ENCODE measurements at places on chromosomes 3 and 15. TPM values are rescaled to one million over a fixed set of nuclear protein-coding genes. Genes with fewer than 3 reads are reported as not detected.

Gene SLC9C1
- total RNA-seq: not detected

Gene DPH6
- total RNA-seq: 22.9 TPM

Gene OCA2
- not detected for total RNA-seq

Gene KNG1
- not detected for total RNA-seq

Gene RAB7A
- 57.2 TPM for total RNA-seq

Gene CPLX3
- under 0.01 TPM for total RNA-seq

Gene PPP2R3A
- 9.6 TPM for total RNA-seq

Gene MRAS
- 29.1 TPM for total RNA-seq

Gene ANKRD63
- not detected for total RNA-seq

Gene MOBP
- total RNA-seq: not detected

Gene MESP1
- total RNA-seq: 0.17 TPM

Gene EBLN2
- 3.3 TPM for total RNA-seq

Gene FSD2
- total RNA-seq: not detected

Gene LINS1
- total RNA-seq: 6.3 TPM

Gene SPATA12
- total RNA-seq: not detected
